Left ventricle myocardium inferior (tissue), 1 donor: ENCODE measurements at places on chromosomes 6 and 20. TPM values are rescaled to one million over a fixed set of nuclear protein-coding genes. Genes with fewer than 3 reads are reported as not detected.

Gene DNAH8
- total RNA-seq: 0.03 TPM

Gene C20orf204
- total RNA-seq: 0.55 TPM

DNA sequence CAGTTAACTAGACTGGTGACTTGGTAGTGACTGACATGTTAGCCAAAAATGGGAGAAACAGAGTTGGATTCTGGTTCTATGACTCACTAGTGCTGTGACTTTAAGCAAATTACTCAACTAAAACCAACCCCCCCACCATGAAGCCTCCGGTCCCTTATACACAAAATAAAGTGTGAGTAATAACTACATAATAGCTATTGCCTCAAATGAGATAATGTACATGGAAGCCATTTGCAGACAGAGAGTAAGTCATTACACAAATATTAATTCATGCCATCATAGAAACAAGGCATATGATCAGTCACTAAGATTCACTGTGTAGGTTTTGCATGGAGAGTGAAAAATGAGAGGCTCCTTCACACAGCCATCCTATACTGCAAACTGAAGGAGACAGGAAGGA lies 111.9 kb downstream of the HIVEP2 start:
- no peak for DNase-seq

- no peak for DNase-seq
These were observed 103.8 kb downstream of the NRSN1 start for GRCh38 chr6:24229696-24230405.

DNA sequence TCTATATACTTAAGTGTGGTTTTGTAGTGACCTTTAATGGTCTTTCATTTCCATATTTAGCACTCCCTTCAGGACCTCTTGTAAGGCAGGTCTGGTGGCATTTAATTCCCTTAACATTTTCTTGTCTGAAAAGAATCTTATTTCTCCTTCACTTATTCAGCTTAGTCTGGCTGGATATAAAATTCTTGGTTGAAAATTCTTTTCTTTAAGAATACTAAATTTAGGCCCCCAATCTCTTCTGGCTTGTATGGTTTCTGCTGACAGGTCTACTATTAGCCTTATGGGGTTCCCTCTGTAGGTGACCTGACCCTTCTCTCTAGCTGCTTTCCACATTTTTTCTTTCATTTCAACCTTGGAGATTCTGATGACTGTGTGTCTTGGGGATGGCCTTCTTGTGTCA lies 236.9 kb downstream of the THBS2 start:
- no peak for DNase-seq

GRCh38 chr6:68726337-68726736 lies 91.3 kb downstream of the ADGRB3 start:
- no peak for DNase-seq

GRCh38 chr6:75694406-75694805 lies 54.6 kb upstream of the MYO6 start:
- no peak for DNase-seq

DNA sequence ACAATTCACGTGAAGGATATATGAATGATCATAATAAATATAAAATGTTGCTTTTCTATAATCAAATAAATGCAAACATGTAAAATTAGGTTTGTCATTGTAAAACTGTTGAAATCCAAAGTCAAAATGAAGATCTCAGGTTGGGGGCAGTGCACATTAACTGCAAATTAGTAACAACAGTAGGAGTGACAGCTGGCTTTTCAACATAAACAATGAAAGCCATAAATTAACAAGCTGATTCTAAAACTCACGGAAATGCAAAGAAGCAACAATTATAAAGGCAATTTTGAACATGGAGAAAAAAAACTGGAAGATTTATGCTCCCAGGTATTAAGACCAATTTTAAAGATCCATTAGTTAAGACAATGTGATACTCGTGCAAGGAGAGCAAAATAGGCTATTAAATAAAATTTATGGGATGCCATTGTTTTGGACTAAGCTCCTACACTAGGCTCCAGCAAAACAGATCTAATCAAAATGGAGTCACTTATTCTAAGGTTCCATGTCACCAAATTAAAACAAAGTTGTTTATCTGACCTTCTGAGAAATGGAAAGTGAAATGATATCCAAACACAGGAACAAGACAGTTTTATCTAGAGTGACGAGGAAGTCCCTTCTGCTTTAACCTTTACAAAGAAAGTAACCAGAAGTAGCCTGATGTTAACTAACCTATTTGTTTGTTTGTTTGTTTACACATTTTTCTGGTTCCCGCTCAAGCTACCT lies 770.8 kb downstream of the EPHA7 start:
- DNase-seq: no peak

GRCh38 chr6:144820270-144820669 lies 535.1 kb downstream of the UTRN start:
- no peak for DNase-seq

DNA sequence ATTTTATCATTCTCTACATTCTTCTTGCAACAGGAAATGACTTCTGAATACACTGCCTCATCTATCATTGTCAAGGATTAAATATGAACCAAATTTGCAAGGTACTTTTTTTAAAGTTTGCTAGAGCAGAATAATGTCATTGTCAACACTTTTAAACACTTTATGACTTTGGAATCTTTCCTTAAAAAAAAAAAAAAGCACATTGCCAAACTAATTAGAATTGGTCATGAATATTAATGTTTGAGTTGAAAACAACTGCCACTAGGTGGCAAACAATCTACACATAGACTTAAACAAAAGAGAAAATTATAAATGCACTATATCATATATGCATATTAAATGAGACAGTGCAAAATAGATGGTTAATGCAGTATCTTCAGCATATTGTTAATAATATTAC lies 32.5 kb upstream of the TMEM244 start:
- no peak for DNase-seq

GRCh38 chr6:23690453-23691049 lies 435.5 kb upstream of the NRSN1 start:
- no peak for DNase-seq
